ENCODE measurements at places on chromosomes 16 and 17. TPM values are rescaled to one million over a fixed set of nuclear protein-coding genes. Genes with fewer than 3 reads are reported as not detected.

Gene MAPT
- 5.9 TPM for total RNA-seq

Gene CTRB2
- not detected for total RNA-seq

Gene PCGF2
- 9.0 TPM for total RNA-seq

Gene PARD6A
- 2.2 TPM for total RNA-seq

Gene MEOX1
- total RNA-seq, result 2.7 TPM

All from lower leg skin (tissue), 4 donors.